ENCODE measurements at places on chromosomes 16 and 17.

DNA sequence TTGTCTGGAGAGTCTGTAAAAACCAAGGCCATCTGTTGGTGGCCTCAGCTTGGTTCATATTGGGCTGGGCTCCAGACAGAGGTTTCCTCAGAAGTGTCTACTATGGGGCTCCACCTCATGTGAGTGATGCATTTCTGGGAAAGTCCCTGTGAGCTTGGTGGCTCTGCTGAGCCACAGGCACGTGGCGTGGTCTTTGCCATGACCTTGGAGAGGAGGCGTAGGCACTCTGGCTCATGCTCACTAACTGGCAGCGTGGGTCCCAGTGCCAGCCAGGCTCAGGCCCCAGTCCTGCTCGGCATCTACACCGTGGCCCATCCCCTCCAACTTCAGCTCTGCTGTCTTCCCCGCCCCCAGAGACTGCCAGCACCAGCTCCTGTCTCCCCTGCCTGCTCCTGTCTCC lies 10.7 kb upstream of the SMTNL2 start:
- no peak for DNase-seq

DNA sequence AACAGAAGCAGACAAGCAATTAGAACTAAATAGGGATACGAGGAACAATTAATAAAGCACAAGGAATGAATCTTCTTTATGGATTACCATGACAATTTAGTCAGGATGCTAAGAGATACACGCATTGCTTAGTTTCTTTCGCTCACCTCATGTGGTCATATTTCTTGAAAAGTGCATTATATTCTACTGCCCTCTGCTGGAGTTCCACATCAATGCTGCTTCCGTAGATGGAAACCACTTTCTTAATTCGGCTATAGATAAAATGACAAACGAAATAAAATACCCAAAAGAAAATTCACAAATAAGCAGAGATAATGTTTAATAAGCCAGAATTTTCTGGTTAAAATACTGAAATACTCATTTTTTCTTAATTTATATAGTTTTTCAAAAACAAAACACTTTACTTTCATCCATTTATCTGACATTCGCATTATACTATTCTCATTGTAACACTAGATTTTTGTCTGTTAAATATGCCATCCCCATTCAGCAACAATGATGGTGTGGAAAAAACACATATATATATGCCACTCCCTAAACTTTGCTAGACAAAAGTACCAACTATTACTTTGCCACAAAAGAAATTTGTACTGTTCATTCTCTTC lies 22.0 kb upstream of the PHLPP2 start:
- no peak for DNase-seq

DNA sequence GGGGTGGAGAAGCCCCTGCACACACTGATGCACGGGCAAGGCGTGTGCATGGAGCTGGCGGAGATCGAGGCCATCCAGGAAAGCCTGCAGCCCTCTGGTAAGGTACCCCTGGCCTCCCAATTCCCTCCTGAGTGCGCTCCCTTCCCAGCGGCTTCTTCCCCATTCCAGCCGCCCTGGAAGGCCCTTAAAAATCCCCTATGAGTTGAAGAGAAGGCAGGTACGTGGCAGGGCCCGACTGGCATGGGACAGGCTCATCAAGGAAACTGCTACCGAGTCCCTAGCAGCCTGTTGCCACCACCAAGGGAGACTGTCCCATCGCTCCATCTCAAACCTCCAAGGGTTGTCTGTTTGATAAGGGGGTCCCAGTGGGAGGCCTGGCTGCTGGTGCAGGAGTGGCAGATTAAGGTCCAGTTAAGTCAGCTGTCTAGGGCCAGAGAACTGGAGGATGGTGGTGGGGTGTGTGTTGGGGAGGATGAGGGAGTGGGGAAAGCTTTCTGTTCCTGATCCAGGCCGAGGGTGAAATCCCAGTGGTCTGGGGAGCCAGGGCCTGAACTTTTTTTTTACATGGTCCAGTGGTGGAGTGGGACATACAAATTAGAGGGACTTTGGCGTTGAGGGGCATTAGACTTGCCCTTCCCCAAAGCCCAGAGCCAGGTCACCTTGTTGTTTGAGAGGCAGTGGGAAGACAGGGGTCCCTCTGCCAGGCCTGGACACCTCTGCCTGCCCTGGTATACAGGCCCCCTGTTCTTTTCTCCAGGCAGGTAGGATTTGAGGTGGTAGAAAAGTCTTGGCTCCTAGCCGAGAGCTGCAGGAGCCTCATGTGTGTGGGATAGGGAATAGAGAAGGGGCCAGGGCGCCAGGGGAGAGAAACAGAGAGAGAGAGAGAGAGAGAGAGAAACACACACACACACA lies 994 bp downstream of the IGFBP4 start:
- no peak for DNase-seq

DNA sequence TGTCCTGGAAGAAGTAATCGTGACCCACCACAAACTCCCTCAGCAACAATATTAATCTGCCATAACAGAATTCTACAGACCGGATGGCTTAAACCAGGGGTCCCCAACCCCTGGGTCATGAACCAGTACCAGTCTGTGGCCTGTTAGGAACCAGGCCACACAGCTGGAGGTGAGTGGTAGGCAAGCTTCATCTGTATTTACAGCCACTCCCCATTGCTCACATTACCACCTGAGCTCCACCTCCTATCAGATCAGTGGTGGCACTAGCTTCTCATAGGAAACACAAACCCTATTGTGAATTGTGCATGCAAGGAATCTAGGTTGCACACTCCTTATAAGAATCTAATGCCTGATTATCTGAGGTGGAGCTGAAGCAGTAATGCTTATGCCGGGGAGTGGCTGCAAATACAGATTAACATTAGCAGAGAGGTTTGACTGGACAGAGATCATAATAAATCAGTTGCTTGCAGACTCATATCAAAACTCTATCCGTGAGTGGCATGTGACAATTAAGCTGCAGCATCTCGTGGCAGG lies 74.5 kb downstream of the NOG start:
- no peak for DNase-seq

DNA sequence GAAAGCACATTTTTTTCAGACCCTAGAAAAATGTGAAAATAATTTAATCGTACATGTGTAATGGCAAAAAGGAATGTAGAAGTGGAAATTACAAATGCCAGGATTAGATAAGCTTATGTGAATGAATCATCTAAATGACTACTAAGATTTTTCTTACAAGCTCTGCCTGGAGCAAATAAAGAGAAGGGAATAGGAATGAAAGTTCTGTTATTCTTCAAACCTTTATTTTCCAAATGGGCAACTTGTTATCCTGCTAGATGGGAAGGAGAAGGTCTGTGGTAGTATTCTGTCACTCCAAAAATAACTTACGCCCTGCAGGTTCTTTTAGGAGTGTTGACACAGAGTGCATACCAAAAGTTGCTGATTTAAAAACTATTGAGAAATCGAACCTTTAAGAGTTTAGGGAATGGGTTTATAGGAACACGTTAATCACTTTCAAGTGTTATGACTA lies 9.7 kb downstream of the CTCF start:
- no peak for DNase-seq

DNA sequence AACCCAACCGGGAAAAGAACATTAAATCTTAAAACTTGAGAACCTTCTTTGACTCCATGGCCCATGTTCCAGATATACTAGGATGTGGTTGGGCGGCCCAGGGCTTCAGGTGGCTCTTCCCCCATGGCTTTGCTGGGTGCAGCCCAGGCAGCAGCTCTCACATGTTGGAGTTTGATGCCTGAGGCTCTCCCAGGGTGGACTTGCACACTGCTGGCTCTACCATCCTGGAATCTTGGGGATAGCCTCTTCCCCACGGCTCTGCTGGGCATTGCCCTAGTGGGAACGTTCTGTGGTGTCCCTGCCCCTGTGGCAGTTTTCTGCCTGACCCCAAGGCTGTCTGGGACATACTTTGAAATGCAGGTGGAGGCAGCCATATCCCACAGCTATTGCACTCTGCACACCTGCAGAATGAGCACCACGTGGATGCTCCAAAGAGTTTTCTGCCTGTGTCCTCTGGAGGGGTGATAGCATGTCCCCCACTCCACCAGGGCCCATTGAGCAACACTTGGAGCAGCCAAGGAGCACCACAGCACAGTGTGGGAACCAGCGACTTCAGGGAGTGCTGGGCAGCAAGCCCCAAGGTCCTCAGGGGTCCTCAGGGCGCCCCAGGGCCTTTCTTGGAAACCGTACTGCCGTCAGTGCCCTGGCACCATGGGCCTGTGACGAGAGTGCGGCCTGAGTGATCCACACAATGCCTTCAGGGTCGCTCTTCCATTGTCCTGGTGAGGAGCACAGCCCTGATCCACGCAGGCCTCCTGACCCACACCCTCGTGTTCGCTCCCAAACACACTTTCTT lies 70.8 kb downstream of the GOSR1 start:
- no peak for DNase-seq

GRCh38 chr17:50865868-50866260 lies 290 bp downstream of the TOB1 start:
- no peak for DNase-seq

DNA sequence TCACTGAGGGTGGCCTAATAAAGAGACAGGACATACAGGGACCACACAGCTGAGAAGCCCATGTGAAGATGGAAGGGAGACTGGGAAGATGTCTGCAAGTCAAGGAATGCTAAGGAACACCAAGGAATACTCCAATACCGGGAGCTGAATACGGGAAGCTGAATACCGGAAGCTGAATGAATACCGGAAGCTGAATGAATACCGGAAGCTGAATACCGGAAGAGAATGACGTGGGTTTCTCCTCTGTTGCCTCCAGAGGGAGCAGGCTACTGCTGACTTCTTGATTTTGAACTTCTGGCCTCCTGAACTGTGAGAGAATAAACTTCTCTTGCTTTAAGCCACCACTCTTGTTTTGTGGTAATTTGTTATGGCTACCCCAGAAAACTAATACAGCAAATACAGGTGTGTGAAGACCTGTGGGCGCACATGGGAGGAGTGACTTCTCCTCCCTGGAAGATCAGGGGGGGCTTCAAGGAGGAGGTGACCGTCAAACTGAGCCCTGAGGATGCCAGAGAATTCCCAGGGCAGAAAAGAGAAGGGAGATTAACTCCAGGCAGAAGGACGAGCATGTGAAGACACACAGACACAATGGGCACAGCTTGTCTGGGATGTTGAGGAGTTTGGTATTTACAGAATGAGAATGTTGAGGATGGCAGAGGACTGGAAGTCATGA lies 259.9 kb downstream of the IRF8 start:
- DNase-seq, result no peak

- DNase-seq, result no peak
Measured at GRCh38 chr17:66604376-66604775, 230.5 kb upstream of the CACNG5 start.
